ENCODE measurements at places on chromosomes 11 and 22.

- DNase-seq = no peak
These were observed 64.0 kb upstream of the SNX19 start for GRCh38 chr11:130980071-130980862.

- no peak for DNase-seq
These were observed 9.3 kb upstream of the CEP295 start for GRCh38 chr11:93652161-93652597.

DNA sequence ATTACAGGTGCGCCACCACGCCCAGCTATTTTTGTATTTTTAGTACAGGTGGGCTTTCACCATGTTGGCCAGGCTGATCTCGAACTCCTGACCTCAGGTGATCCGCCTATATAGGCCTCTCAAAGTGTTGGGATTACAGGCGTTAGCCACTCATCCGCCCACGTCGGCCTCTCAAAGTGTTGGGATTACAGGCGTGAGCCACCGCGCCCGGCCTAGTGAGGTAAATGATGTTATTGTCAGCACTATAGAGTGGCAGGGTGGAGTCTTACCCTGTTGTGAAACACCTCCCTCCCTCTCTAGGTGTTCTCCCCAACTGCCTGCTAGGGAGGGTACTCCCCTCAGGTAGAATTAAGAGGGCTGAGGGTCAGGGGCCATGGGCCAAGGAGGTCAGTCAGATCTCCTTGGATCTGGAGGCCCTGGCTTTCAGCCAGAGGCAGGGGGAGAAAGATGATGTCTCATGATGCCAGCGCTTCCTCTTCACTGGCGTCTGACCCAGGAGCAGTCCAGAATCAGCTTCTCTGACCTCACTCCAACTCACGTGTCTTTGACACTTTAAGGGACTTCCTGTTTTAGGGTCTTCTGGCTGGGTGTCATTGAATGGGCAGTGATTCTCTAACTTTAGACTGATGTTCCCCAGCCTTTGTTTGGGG, 2.0 kb downstream of the GGA1 start:
- DNase-seq = no peak

- no peak for DNase-seq
These were observed 753.1 kb upstream of the ARHGAP42 start for GRCh38 chr11:99934008-99934407.

DNA sequence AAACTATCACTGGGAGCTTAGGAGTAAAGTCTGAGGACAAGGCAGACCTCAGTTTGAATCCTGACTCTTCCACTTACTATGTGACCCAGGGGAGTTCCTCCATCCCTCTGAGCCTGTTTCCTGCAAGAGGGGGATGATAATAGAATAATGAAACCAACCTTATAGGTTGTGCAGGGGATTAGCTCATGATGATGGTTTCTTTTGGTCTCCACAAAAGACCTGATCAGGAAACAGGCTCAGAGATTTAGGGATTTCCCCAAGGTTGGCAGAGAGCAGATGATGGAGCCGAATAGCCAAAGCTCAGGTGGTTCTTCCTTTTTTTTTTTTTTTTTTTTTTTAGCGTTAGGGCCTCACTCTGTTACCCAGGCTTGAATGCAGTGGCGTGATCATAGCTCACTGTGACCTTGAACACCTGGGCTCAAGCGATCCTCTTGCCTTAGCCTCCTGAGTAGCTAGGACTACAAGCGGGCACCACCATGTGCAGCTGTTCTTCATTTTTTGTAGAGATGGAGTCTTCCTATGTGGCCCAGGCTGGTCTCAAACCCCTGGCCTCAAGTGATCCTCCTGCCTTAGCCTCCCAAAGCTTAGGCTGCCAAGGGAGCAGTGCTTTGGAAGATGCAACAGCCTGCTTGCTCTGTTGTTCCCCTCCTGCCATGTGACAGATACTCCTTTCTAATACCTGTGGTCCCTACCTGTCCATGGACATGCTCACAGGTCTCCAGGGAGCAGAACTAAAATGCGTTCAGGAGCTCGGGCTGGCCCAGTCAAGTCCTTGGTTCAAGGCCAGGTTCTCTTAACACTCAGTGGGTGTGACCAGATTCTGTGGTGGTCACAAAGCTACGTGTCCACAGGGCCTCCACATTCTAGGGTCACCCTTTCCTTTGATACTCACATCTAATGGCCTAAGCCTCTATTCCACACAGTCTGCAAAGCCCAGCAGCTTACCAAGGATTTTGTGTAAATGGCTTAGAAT, 22.3 kb downstream of the PATZ1 start:
- no peak for DNase-seq

GRCh38 chr22:17774206-17774925, at the start of gene BID:
TSS of gene BID (minus strand) at chr22:17774469. CDS start at chr22:17750116, 24,353 bp downstream.
- DNase-seq = peak; percentile 14

- no peak for DNase-seq
These were observed 2.1 kb downstream of the ARHGEF12 start for GRCh38 chr11:120338107-120338933.

DNA sequence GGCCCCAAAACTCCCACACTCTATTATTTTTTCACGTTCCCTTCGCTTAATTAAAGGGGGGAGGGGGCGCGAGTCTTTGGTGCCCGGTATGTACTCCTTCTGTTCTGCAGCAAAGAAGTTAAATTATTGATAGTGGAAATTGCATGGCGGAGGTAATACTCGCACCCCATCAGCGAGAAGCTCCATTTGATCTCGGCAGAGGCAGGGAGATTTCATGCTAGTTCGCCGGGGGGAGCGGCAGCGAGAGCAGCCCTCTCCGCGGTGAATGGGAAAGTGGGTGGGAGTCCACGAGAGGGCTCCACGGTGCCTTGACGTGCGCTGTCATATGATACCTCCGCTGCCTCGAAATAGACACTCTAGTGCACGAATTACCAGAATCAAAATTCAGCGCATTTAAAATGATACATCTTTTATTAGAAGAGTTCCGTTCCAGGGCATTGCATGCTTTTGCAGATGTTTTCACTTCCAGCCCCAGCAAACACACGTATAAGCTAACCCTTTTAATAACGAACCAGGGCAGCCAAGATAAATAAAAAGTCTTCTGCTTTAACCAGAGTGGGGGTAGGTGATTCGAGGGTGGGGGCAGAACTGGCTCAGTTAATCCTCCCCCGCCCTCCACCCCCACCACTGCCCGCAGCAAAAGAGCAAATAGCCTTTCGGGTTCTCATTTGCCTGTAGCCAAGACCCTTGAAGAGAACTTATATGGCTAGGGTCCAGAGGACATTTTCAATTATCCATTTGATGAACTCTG, 1.3 kb upstream of the BDNF start:
- peak; percentile 20 for DNase-seq

GRCh38 chr22:31752096-31752847, 1.5 kb upstream of the DEPDC5 start:
- DNase-seq = no peak

GRCh38 chr11:117498791-117499190, 171.1 kb downstream of the CEP164 start:
- DNase-seq = no peak

GRCh38 chr22:27297125-27297524, 504.4 kb downstream of the MN1 start:
- no peak for DNase-seq

DNA sequence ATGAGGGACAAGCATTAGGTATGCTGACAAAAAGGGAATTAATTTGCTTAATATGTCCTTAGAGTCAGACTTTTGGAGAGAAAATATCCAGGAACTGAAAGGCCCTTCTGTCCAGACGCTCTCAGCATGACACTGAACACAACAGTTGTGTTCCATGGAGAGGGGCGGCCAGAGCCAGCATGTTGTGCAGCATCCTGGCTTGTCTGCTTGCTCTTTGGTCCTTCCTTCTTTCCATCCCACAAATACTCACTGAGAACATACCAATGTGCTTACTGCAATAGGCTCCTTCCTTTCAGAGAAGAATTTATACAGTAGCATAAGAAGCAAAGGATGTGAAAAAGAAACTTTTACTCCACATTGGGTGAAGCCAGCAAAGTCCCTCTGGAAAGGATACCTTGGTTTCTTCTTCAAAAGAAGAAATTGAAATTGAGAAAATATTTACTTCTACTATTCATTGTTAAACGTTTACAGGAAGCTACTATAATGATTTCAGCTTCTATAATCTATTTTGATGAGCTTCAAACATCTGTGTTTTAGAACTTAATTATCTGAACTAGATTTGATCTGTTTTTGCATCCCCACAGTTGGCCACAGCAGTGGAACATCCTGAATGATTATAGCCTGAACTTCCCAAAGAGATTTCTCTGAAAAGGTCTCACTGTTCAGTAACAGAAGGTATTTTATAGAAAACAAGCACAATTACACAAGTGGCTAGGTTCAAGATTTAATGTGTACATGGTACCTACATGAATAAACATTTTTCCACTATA, 304.1 kb upstream of the PITPNB start:
- DNase-seq = no peak

- no peak for DNase-seq
These were observed 16.3 kb downstream of the DUSP8 start for GRCh38 chr11:1555713-1556153.
